ENCODE measurements at places on chromosomes 4 and X.

DNA sequence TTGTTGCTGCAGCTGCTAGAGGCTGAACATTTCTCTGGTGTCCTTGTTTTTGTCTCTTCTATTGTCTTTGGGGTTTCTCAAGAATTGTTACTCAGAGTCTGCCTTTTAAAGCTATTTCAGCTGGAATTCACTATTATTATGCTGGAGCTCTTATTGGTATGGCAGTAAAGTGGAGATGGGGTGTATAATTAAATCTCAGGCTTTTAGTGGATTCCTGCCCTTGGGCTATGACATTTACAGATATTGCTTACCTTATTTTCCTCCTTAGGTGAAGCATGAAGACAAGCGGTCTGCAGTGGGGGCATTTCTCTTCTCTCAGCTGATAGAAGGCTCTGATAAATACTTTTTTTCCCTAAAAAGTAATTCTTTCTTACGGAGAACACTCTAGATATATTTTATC lies 1656.6 kb upstream of the IGFBP7 start:
- DNase-seq: no peak

DNA sequence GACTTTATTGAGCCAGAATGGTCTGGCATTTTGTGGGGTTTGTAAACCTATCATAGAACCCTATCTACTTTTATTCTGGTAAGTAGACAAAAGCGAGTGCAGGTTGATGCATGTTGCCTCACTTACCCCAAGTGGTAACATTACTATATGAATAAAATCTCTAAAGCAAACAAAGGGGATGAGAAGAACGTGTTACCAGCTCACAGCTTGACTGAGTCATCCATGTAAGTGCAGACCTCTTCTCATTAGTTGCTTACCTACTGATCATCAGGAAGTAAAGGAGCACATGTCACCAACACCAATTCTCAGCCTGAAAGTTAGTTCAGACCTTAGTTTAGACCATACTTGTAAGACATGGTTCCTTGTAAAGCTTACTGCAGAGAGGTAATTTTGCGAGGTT lies 1328.3 kb downstream of the C4orf33 start:
- DNase-seq: peak; percentile 11

GRCh38 chrX:140733766-140734342 lies 24.3 kb downstream of the LINC00632 start:
- peak; percentile 25 for DNase-seq

GRCh38 chr4:80101792-80102116 lies 28.7 kb upstream of the ANTXR2 start:
- DNase-seq: peak; percentile 40

- DNase-seq: no peak
Observed at GRCh38 chr4:113560579-113560978, 201.0 kb downstream of the CAMK2D start.

DNA sequence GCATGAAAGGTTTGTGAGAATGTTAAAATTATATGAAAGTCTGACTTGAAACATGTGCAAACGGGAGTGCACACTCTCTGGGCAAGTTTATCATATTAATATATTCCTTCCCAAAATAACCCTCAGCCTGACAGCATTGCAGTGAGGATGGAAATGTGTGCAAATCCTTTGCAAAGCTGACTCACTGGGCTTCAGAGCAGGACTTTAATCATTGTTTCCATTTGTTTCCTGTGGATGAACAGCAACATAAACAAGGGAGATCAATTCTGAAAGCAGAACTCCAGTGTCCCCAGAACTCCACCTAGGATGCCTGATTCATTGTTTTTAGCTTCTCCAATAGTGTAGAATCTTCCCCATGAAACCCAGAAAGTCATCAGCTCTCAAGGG lies 32.9 kb downstream of the SLC2A9 start:
- no peak for DNase-seq

GRCh38 chrX:103533511-103534216 lies 14.4 kb upstream of the RAB40A start:
- DNase-seq: peak; percentile 55

GRCh38 chr4:118173126-118173525 lies 138.8 kb downstream of the NDST3 start:
- no peak for DNase-seq

DNA sequence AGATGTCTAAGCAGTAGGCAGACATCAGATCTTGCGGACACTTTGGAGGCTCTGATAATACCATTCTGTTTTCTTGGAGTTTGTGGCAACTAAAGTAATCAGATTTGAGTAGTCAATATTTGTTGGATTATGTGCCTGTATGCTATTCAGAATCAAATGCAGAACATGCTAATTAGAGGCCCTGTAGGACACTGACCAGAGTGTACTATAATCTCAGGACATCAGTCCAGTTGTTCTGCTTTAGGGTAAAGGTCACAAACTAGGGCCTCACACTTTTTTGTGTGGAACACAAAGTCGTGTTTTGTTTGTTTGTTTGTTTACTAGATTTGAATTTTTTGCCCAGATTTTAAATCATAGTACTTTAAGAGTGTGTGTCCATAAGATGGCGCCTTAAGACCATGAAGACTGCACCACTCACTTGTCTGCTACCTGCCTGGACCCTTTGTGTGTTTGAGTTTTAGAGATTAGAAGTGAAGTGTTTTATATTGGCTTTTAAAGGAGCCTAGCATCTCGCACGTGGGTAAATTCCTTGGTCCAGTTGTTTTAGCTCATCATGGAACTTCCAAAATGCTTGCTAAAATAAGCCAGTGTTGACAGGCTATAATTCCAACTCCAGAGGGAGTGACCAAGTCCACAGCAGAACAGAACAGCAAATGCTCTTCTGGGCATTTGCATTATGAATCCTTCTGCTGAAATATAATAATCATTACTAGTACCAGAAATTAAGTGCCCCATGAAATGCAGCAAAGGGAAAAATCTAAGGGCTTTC lies 34.7 kb downstream of the IL13RA1 start:
- no peak for DNase-seq

GRCh38 chr4:26909369-26909768 lies 48.7 kb downstream of the STIM2 start:
- DNase-seq: peak; percentile 58

DNA sequence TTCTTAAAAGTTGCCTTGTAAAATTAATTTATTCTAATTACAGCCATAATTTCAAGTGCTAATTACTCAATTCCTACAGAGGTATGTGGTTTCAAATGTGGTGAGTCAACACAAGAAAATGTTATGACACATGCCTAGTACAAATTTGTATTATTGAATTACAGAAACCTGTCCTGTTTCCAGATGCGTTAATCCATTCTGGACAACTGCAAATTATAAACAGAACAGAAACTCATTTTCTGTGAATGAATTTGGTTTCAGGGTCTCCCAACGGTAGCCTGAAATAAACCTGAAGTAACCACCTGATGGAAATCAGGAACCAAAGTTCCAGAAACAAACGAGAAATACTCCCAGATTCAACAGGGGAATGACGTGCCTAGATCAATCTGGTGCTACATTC lies 328.6 kb upstream of the F9 start:
- DNase-seq: no peak

GRCh38 chrX:86103061-86103460 lies 45.2 kb upstream of the DACH2 start:
- peak; percentile 42 for DNase-seq

GRCh38 chr4:98521486-98521885 lies 136.9 kb downstream of the TSPAN5 start:
- DNase-seq: no peak

GRCh38 chrX:147602176-147602696 lies 309.5 kb upstream of the FMR1 start:
- no peak for DNase-seq

DNA sequence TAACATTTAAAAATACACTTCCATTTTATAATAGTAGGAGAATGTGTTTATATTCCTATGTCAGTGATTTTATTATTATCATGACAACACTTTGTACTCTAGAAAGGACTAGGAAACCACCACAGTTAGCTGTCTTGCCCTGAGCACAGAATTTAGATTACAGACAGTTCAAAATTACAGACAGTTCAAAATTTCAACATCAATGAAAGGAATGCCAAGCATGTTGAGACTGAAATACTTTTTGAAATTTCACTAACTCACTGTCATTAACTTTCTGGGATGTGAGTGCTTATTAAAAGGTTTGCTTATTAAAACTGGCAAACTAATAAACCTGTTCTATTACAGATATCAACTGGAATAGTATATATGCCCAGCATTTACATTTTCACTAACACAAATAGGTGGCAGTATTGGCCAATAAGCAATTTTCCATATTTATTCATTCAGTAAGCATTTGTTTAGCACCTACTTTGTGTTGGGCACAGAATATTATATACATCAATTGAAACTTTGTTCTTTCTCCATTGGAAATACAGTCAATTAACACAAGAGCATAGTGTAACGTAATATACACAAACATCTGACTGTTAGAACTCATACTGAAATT lies 179.4 kb downstream of the FBXW7 start:
- no peak for DNase-seq

- no peak for DNase-seq
Observed at GRCh38 chr4:163660636-163661035, 166.1 kb downstream of the TMA16 start.

DNA sequence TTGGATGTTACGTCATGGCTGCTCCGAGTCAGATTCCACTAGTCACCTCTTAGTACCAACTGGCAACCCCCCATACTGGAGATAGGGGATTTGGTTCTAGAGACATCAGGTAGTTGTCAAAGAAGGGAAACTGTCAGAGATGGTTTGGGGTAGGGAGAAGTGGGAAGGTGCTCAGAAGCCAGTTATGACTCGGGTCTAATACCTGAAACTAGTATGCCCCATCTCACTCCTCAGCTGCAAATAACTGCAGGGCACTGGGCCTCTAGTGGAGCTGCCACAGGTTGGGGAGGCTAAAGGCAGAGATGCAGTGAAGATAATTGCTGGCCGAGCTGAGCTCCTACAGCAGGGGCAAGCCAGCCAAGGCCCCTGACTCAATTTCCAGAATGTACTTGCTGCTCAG lies 30.0 kb downstream of the OTUD6A start:
- DNase-seq: no peak

DNA sequence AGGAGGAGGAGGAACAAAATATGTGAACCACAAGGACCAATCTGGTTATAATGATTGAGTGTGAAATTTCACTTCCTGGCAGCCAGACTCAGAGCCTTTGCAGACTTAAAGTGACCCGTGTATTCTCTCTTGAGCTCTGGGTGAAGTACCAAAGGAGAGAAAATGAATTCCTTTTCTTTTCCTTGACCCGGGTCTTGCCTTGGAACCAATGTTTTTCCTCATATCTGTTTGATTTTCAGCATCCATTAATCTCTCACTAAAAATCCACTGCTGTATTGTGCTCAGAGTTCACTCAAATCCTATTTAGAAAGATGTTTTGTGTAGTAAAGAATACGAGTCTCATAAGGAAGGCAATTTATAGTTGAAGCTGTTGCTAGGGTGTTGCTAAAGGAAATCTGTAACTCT lies 78.3 kb upstream of the C1QTNF7 start:
- DNase-seq: no peak

GRCh38 chrX:70769659-70770227 lies 138.8 kb downstream of the TEX11 start:
- DNase-seq: no peak

Data from mammary epithelial cell (primary cell).